Activated T-helper 1 cell treated with Interleukin-2 at 50 U/mL for 16 hours (primary cell): ENCODE measurements at places on chromosomes 1 and 21.

GRCh38 chr1:68379085-68379478, 70.7 kb downstream of the RPE65 start:
- DNase-seq: no peak

DNA sequence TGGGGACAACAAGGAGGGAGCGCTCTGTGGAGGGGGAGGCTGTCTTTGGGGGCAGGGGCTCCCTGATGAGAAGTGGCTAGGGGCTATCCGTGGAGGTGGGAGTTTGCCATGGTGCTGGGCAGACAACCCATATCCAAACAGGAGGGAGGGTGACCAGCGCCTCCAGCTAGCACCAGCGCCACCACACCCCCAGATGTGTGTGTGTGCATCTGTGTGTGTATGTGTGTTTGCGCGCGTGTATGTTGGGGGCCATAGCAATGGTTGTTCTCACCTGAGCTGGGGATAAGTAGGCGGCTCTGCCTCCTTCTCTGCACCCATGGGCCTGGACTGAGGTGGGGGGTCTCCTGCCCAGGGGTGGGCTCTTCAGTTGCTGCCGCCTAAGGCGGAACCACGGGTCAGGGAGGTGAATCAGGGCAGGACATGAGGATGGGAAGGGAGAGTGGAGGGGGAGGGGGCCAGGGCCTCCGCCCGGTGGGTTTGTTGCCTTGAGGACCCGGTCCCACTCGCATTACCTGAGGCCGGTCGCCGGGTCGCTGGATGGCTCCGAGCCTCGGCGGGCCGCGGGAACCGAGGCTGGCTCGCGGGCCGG, 345 bp downstream of the HPCAL4 start:
- DNase-seq: no peak

DNA sequence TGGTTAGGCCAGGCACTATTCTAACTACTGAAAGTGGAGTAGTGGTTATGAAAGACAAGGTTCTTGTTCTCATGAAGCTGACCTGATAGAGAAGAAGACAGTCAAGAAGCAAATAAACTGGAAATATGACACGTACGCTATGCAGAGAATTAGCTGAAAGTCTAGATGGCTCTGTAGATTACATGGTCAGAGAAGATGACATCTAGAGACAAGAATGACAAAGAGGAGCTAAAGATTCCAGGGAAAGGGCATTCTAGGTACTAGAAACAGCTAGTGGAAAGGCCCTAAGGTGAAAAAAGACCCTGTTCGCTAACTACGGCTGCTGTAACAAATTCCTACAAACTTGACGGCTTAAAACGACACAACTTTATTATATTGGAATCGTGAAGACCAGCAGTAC, 68.0 kb upstream of the NRIP1 start:
- DNase-seq: no peak

DNA sequence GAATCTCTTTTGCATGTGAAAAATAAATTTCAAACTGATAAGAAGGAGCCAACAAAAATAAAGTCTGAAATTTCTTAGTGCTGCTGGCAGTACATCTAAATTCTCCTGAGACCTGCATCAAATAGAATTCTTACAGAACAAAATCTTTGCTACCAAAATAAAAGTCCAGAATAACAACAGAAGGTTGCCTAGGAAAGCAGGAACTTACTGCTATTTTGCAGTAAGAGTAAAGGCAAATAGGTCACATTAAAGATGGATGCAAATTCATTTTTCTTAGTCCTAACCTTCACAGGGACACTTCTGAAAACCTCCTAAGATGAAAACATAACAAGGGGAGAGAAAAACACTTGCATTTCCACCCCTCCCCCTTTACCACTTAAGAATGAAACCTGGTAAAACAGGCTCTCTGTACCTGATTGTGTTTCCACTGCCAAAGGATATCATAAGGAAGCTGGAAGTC, 59.0 kb downstream of the RUSC1 start:
- no peak for DNase-seq

- DNase-seq: no peak
These were observed 65.0 kb upstream of the DISP3 start for GRCh38 chr1:11413986-11414391.

- DNase-seq: no peak
These were observed 35.9 kb upstream of the KANK4 start for GRCh38 chr1:62355095-62355494.

- DNase-seq: no peak
These were observed 477.6 kb upstream of the DEPDC1 start for GRCh38 chr1:68974447-68974846.

GRCh38 chr1:61052395-61053225, 29.8 kb upstream of the NFIA start:
- DNase-seq: no peak

GRCh38 chr1:31976401-31976800, 37.3 kb upstream of the KHDRBS1 start:
- DNase-seq: no peak

DNA sequence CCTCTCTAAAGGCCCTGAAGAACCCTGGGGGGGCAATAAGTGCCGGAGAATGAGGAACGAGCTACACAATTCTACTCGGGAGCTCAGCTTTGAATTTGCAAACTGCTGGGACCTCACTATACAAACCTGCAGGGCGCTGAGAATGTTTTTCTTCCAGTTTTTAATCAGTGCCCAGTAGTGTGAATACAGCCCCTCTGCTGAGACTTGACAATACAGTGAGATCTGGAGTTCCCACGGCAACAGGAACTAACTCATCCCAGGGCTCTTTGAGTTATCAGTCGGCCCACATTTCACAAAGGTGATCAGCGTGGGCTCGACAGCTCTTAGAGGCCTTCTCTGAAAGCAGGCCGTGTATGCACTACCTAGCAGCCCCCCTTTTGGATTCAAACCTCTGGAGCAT, 41.7 kb downstream of the TMEM53 start:
- DNase-seq: no peak

DNA sequence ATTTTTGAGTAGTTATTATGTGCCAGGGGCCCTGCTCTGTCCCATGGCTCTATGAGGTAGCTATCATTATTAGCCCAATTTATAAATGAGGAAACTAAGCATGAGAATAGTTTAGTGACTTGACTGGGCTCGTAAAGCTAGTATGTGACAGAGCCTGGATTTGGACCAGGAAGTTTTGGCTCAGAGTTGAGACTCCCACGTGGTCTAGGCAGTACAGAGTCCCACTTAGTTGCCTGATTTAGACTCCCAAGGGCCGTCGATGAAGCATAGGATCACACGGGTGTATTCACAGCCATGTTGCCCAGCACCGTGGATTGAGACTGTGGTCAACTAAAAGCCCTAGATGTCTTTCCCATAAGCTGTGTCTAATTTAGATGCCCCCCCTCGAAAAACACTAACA, 81.7 kb downstream of the DDX20 start:
- DNase-seq: no peak

GRCh38 chr21:30430170-30430655, at the start of gene KRTAP13-4:
TSS of gene KRTAP13-4 (plus strand) at chr21:30430220. CDS start at chr21:30430276, 56 bp downstream.
- no peak for DNase-seq

- DNase-seq: no peak
These were observed 1844.7 kb downstream of the NCAM2 start for GRCh38 chr21:22842875-22843274.

DNA sequence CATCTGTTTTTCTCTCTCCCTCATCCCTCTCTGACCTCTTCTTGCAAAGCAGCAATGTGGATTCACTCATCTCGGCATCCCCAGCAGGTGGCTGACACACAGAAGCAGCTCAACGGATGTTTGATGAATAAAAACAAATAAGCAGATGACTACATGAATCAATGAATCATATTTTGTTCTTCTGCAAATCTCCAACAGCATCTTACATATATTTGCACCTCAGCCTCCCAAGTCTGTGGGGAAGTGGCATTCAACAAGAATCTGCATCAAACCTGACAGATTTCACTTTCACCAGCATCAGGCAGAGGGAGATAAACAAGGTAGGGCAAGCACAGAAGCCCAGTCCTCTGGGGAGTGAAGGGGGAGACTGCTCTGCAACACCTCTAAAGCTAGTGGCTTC, 34.0 kb downstream of the CAPN8 start:
- no peak for DNase-seq

DNA sequence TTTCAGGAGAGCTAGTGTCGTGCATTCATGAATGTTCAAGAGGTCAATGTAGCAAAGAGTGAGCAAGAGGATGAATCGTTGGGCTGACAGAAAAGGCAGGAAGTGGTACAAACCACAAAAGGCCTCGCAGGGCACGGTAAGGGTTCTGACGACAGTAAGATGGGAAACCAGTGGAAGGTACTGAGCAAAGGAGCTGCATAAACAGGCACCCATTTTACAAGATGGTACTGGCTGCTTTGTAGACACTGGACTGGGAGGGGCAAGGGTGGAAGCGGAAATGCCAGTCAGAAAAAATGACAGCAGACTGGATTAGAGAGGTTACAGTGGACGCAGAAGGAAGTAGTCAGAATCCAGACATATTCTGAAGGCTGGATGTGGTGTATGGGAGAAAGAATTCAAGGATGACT, 123.5 kb downstream of the PTPN14 start:
- peak; percentile 26 for DNase-seq

DNA sequence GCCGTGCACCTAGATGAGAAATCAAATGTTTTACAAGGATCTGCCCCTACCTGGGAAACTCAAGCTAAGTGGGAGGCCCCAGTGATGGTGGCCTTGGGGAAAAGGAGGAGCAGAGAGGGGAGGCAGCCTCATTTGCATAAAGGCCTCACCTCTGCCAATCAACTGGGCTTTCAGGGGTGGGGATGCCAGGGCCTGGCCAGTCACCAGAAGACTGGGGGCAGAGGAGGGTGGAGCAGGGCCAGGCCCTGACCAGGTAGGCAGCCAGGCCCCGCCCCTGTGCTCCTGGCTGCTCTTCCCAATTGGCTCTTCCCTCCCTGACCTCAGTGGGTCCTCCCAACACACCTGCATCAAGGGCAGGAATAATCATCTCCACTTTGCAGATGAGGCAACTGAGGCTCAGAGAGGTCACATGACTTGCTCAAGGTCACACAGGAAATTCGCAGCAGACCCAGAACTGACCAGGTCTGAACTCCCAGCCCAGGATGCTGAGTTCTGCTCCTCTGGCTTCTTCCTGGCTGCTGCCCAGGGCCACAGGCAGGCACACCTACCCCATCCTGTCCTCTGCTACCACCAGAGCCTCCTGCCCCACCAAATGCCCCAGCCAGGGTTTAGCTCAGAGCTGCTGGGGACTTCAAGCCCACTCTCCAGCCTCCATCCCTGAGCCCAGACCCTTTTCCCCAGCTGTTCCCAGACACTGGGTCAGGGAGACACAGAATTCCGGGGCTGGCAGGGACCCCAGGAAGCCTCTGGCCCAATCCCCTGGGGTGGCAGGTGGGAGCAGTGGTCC, 677.9 kb downstream of the MATN1 start:
- DNase-seq: no peak

DNA sequence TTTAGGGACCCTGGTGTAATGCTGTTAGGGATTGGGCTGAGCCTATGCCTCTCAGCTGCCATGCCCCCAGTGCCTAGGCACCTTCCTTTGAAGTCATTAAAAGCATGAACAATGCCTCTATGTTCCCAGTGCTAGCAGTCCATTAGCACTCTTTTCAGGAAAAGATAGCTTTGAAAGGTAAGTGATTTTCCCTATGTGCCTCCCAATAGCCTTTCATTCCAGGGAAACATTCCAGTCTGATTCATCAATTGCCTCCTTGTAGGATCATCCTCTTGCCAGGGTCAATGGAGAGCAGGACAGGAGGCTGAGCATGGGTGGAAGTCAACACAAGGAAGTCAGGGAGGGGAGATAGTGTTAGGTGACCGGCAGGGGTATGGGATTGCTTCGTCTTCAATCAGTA, 8.6 kb upstream of the IGSF21 start:
- no peak for DNase-seq

- DNase-seq: no peak
These were observed 82.1 kb downstream of the GFI1 start for GRCh38 chr1:92404661-92405060.

GRCh38 chr1:53203466-53203865, 6.8 kb downstream of the CPT2 start:
- DNase-seq: no peak

GRCh38 chr1:7313081-7313546, 458.0 kb upstream of the VAMP3 start:
- no peak for DNase-seq

- no peak for DNase-seq
These were observed 25.7 kb downstream of the CTH start for GRCh38 chr1:70436622-70437251.

DNA sequence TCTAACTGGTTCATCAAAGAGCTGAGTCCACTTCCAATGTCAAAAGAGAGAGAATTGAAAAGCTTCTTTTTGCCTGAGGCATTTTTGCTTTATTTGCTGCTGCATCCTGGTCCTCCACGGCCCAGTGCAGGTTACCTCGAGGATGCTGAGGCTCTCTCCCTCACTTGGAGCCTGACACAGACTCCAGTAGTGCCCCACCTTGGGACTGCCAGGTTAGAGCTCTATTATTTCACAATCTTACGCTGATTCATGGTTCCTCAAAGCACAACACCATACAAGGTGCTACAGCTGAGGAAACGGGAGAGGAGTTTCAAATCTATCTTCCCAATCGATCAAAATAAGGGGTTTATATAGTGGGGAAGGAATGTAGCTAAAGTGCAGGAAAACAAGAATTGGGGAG, 13.6 kb upstream of the PLPPR4 start:
- no peak for DNase-seq

DNA sequence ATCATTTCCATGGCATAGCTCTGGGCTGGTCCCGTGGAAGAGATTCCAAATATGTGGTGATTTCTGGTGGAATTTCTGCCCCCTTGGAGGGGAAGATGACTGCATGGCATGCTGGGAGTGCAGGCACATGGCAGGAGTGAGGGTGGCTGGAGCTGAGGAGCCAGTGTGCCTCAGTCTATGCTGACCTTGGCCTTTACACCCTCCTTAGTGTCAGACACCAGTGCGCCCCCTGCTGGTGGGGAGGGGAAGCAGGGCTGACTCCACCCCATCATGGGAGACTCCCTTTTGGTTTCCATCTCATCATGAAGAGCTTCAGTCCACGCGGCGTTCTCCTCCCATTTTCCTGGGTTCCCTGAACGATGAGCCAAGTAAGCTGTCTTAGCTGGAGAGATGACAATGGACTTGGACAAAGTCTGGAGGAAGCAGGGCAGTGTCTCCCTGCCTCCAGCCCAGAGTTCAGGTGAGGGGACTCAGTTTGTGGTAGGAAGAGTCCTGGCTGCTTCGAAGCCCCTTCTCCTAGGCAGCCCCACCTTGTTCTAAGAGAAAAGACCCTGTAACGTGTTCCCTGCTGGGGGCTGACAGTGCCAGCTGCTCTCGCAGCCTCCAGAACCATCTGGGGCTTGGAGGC, 10.3 kb downstream of the ALX3 start:
- peak; percentile 53 for DNase-seq

DNA sequence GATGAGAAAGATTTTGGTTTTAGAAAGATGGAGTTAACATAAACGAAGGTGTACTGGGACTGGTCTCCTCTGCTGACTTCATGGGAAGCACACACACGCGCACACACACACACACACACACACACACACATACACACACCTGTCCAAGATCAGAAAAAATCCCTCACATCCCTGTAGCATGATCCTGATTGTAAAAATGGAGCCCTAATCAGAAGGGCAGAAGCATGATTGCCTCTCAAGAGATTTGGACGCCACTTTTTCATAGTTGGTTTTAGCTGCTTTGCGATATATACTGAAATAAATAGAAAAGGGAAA, 56.5 kb upstream of the LGALS8 start:
- no peak for DNase-seq
